Caco-2 (cell line): ENCODE measurements at places on chromosomes 2 and 18. TPM values are rescaled to one million over a fixed set of nuclear protein-coding genes. Genes with fewer than 3 reads are reported as not detected.

DNA sequence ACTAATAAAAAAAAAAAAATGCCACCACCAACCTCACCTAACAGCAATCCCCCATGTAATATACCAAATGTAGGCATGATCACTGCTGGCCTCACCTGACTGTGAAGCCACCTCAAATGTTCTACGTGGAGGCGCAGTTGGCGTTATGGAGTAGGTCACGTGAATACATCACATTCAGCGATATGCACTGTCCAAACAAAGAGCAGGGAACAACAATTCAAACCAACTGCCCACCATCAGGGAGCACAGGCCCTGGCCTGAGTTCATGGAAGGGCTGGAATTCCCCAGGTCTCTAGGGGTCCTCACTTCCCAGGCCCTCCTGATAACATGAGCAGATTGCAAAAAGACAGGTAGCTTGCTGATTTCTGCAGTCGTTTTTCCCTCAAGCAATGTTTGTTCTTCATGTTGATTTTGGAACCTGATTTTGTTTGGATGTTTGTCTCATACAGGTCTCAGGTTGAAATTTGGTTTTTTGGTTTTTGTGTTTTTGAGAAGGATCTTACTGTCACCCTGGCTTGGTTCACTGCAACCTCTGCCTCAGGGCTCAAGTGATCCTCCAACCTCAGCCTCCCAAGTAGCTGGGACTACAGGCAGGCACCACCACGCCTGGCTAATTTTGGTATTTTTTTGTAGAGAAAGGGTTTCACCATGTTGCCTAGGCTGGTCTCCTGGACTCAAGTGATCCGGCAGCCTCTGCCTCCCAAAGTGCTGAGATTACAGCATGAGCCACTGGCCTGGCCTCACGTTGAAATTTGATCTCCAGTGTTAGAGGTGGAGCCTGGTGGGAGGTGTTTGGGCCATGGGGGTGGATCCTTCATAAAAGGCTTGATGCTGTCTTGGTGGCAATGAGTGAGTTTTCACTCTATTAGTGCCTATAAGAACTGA lies 15.5 kb downstream of the TBC1D8 start:
- DNase-seq = no peak

- DNase-seq = no peak
Measured at GRCh38 chr18:46167971-46168370, 63.8 kb downstream of the HAUS1 start.

The GREB1 gene
- 2.2 and 2.4 TPM in 2 replicates for total RNA-seq

The ICOS gene
- total RNA-seq = not detected in 2 replicates

DNA sequence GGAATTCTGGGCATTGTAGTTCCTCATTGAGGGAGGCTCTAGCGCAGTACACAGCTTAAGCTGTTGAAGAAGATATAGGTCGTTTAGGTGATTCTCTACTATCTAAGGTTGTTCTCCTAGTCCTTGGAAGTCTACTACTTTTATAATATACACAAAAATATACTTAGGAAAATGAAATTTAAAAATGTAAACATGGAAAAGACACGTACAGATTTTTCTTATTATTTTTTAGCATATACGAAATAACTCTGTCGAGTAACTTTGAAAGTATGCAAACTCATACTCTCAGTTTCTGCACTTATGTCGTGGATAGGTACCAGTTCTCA lies 272 bp upstream of the FASTKD1 start:
- DNase-seq = no peak

The PDCL3 gene
- total RNA-seq = 21.1 and 21.3 TPM in 2 replicates

GRCh38 chr2:10906926-10907625 lies 4.7 kb upstream of the KCNF1 start:
- DNase-seq = no peak

DNA sequence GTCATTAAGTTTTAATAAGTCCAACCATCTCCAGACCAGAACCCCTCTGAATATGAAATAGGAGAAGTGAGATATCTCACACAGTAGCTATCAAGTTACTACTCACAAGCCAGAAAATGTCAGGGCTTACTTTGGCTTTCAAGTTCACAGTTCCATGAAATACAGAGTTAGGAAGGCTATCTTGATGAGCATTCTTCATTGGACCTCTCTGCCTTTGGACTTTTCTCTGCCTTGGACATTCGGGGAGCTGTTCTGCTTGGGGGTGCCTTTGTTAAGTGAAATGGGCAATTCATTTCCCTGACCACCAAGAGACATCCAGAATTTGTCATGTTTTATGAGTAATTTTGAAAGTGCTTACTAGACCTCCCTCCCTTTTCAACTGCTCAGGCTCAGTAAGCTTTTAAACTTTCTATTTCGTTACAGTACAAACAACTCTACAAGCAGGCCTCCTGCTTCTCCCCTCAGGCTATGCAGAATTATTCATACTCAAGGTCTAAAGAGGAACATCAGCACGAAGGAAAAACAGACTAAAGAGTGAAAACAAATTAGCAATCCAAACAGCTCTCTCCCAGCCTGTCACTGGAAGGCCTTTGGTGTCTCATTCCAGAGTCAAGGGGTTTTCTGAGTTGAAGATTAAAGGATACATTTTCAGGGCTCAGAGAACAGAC lies 95.3 kb downstream of the MREG start:
- DNase-seq = no peak

- DNase-seq = no peak
Measured at GRCh38 chr2:227890495-227891079, 19.2 kb downstream of the DAW1 start.

- no peak for DNase-seq
Measured at GRCh38 chr18:76620321-76621170, 125.5 kb upstream of the ZNF516 start.

DNA sequence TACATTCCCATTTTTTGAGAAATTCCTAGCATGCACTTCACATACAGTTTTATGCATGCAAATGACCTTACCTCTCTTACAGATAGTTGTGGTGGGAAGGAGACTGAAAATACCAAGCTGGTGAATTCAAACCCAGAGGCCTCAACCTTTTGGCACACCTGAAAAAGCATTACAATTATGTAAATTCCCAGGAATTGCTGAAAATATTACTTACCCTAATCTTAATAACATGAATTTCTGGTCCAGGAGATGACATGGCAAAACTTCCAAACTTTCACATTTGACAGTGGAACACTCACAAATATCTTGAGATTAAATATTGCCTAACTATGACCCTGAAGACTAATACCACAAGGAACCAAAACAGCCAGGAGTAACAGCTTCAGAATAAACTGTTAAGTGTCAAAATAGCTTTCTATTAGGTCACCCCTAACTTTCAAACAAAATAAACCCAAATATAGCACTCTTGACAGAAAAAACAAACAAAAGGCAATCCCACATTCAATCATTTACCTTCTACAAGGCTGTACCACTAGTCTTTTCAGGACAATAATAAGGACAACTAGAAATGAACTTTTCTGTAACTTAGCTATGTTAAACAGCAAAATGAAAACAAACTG lies 10.9 kb upstream of the PEX13 start:
- DNase-seq = no peak

The IL37 gene
- 0.44 TPM in 1 of 2 replicates, not detected in the other for total RNA-seq

DNA sequence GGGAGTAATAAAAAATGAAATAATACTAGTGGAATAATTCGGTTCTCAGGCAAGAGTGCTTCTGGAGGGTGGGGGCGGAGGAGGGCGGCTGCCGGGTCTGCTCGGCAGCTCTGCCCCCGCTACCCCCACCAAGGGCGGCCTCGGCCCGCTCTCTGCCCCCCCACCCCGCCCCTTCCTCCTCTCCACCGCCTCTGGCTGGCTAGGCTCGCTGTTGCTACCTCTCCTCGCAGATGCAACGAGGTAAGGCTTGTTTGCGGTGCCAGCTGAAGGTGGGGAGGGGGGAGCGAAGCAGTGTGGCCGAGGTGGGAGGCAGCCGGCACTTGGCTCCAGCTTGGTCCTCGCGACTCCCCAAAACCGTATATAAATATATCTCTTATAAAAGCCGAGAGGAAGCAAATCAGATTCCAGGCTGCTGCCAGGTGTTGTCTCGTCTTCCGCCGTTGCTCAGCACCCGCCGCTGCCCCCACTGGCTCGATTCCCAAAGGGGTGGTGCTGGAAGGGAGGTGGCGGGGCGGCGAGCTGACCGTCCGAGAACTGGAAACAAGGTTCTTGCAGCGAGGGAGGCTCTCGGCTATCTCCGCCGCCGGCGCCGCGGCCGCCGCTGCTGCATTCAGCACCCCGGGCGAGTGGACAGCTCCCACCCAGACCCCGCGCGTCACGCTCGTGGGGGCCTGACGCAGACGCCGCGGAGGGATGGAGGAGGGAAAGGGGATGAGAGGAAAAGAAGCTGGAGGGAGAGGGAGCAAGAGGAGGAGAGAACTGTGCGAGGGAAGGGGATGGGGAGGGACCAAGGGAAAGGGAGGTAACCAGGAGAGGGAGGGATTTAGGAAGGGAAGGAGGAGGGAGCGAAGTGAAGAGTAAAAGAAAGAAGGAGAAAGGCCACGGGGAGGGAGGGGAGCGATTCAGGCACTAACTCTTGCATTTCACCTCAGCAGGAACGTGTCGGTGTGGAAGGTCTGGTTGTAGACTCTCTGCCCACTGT lies at the start of gene MARCHF4:
TSS of gene MARCHF4 (minus strand) at position 763 of the 982 bp plus-strand sequence. CDS start 2,223 bp downstream, outside the sequence.
- DNase-seq = peak; percentile 58

DNA sequence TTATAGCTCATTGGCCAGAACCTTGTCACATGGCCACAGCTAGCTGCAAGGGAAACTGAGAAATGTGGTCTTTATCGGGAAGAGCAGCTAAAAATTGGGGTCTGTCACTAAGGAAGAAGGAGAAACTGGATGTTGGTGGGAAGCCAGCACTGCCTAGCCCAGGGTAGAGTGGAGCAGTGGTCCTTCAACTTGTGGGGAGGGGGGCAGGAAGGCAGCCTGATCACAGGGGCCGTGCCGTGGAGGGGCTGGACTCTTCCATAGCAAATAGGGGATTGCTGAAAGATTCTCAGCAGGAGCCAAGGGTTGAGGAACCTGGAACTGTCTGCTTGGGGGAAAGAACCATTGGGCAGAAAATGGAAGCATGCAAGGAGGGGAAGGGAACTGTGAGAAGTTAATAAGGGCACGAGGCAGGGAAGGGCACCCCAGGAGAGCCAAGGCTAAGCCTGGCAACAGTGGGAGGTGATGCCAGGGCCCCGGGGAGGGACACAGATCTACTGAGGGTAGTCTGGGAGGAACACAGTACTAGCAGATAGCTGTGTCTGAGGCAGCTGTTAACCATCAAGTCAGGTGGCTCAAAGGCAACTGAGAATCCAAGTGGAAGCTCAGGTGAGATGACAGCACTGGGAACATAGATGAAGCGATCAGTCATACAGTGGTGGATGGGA lies 5.9 kb upstream of the NEURL3 start:
- DNase-seq = no peak

DNA sequence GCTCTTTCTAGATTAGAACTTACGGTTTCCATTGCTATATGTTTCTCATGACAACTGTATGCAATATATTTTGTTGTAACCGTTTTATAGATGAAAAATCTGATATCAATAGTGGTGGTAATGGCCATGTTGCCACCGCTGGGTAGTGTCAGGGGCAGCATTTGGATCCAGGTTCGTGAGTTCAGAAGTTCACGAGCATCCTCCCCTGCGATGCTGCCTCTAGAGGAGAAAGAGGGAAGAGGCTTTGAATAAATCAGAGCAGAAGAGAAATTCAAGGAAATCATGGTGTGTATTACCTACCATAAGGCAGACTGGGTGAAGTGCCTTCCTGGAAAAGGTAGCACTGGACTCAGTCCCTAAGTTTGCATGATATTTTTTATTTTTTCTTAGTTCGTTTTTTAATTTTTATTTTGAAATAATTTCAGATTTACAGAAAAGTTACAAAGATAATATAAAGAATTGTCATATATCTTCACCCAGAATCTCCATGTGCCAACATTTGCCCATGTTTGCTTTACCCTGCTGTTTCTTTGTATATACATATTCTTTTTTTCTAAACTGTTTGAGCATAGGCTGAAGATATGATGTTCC lies 3.3 kb upstream of the ZBTB7C start:
- no peak for DNase-seq

GRCh38 chr2:16249246-16250055 lies 309.1 kb downstream of the MYCN start:
- no peak for DNase-seq

The GULP1 gene
- total RNA-seq = 32.4 and 33.0 TPM in 2 replicates

The C2orf49 gene
- 21.1 and 24.8 TPM in 2 replicates for total RNA-seq

The CNNM4 gene
- 23.2 and 28.3 TPM in 2 replicates for total RNA-seq

DNA sequence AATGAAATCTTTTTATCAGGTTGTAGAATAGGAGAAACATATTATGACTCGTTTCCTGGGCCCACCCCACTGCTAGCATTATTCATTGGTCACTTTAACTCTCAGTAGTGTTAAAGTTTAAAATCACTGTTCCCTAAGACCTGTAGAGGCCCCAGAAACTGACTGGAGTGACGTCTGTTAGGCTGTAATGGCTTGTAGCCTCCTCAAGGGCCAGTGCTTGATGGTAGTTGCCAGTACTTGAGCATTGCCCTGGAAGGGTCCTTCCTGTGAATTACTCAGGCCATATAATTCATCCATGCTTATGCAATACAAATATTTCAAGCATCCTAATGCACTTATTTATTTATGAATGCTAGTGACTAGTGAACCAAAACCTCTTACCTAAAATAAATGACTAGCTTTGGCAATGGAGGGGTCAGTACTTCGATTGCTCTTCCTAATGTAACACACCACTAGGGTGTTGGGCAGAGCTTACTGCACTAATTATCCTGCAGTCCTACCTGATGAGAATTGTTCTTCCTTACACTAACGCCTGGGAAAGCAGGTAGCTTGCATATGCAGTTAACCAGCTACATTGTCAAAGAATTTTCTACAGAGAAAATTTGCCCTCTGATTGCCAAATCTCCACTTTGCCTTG lies 31.2 kb downstream of the ARHGAP25 start:
- no peak for DNase-seq

GRCh38 chr2:20175931-20176330 lies 49.0 kb downstream of the SDC1 start:
- no peak for DNase-seq

The TWIST2 gene
- total RNA-seq = not detected in 2 replicates

The ABCB11 gene
- total RNA-seq = not detected in 2 replicates

GRCh38 chr18:75928706-75929105 lies 501.2 kb upstream of the SMIM21 start:
- DNase-seq = no peak

- no peak for DNase-seq
Measured at GRCh38 chr18:54159906-54160305, 64.6 kb downstream of the MBD2 start.

GRCh38 chr2:96305979-96306308 lies 598 bp upstream of the SNRNP200 start:
- peak; percentile 6 for DNase-seq

The FSHR gene
- 0.41 and 1.0 TPM in 2 replicates for total RNA-seq

DNA sequence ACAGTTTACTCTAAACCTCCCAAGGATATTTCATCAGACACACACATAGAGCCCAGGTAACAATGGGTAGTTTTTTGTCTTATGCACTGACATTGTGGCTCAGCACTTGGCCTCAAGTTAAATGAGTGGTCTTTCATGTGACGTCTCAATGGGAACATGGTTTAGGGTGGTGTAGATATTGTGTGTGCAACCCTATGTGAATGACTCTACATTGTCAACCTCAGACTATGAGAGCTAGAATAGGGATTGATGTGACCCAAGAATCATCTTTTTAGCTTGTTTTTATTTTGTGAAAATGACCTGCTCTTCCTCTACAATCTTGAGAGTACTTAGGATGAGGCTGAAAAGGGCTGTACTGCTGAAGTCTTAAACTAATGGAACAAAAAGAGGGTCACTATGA lies 86.2 kb downstream of the SCN1A start:
- no peak for DNase-seq
